Testis (tissue), 5 donors: ENCODE measurements at places on chromosomes 4 and X. TPM values are rescaled to one million over a fixed set of nuclear protein-coding genes. Genes with fewer than 3 reads are reported as not detected.

The SSX4 gene
- 3.8 TPM for total RNA-seq

The SERTM2 gene
- total RNA-seq = not detected

The NBDY gene
- 33.1 TPM for total RNA-seq

The SMAD1 gene
- total RNA-seq = 29.6 TPM

The LEF1 gene
- 35.0 TPM for total RNA-seq

The HPSE gene
- 0.79 TPM for total RNA-seq

The ARHGEF9 gene
- total RNA-seq = 18.1 TPM

The SSX2B gene
- total RNA-seq = 40.6 TPM

GRCh38 chr4:19300213-19300612, 951.5 kb upstream of the SLIT2 start:
- DNase-seq = no peak

DNA sequence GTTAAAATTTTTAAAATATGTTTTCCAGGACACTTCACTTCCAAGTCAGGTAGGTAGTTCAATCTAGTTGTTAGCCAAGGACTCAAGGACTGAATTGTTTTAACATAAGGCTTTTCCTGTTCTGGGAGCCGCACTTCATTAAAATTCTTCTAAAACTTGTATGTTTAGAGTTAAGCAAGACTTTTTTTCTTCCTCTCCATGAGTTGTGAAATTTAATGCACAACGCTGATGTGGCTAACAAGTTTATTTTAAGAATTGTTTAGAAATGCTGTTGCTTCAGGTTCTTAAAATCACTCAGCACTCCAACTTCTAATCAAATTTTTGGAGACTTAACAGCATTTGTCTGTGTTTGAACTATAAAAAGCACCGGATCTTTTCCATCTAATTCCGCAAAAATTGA, 49.7 kb downstream of the XIAP start:
- DNase-seq = no peak

- DNase-seq = no peak
Measured at GRCh38 chrX:69215161-69215875, 50.1 kb upstream of the PJA1 start.

DNA sequence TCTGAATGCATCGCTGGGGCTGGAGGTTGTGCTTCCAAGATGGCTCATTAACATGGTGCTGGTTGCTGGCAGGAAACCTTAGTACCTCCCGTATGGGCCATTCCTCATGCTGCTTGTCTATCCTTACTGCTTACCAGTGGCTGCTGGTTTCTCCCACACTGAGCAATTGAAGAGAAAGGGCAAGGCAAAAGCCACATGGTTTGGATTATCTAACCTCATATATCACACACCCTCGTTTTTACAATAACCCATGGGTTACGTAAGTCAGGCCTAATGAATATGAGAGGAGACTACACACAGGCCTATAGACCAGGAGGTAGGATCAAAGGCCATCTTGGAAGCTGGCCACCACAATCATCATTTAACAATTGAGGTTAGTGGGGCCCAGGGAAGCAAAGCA, 141.8 kb upstream of the EDNRA start:
- DNase-seq = no peak

- no peak for DNase-seq
Measured at GRCh38 chr4:187017147-187017546, 293.5 kb upstream of the FAT1 start.

- DNase-seq = peak; percentile 72
Measured at GRCh38 chr4:183078634-183079033, 20.4 kb upstream of the WWC2 start.

DNA sequence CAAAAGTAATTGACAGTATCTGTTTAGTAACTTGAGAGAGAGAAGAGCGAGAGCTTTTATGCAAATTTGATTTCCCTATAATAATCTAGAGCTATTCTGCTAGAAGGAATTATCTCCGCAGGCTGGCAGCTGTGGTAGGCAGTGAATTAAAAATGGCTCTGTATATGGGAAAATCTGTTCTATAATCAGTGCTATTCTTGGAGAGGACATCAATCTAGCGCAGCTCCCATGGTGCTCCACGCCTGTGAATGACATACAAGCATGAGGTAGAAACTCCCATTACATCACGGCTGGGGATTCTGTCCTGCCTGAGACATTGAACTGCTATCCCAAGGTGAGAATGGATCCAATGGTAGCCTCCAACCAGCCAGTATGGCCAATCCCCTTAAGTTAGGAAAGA, 179.0 kb downstream of the DHX15 start:
- no peak for DNase-seq

GRCh38 chr4:7377223-7377865, 57.4 kb downstream of the PSAPL1 start:
- DNase-seq = no peak

DNA sequence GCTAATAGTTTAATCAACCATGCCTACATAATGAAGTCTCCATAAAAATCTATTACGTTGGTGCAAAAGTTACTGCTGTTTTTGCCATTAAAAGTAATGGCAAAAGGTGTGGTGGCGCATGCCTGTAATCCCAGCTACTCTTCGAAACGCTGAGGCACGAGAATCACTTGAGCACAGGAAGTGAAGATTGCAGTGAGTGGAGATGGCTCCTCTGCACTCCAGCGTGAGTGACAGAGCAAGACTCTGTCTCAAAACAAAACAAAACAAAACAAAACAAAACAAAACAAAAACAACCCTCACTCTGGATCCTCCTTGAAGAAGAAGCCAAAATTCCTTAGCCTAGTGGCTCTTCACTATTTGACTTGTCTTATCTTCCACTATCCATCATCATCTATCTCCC, 78.0 kb downstream of the MSN start:
- no peak for DNase-seq

- DNase-seq = no peak
Measured at GRCh38 chrX:130296743-130297142, 28.0 kb upstream of the ZNF280C start.

- no peak for DNase-seq
Measured at GRCh38 chr4:821631-822030, 4.3 kb downstream of the CPLX1 start.

DNA sequence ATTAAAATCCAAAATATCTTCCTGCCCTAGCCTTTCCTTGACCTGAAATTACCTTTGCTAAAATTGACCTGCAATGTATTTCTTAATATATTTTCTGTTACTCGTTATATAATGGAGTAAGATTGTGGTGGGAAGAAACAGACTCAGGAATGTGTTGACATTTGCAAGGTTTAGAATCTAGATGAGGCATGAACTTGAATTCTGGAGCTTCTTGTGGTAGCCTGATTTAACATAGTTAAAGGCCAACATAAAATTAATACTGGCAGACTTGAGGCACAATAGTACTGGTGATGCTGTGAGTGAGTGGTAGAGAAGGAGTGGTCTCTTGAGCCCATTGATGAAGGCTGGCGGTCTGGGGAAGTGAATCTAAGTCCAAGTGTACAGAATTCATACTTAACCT, 197.9 kb upstream of the SPRY1 start:
- no peak for DNase-seq

GRCh38 chr4:145279122-145279960, 99.0 kb upstream of the OTUD4 start:
- no peak for DNase-seq
